ENCODE measurements at places on chromosomes 11 and 22. TPM values are rescaled to one million over a fixed set of nuclear protein-coding genes. Genes with fewer than 3 reads are reported as not detected.

The SIPA1 gene
- total RNA-seq, result 200 TPM

The OR8D1 gene
- not detected for total RNA-seq

The HOATZ gene
- total RNA-seq, result not detected

The DMC1 gene
- total RNA-seq, result 0.54 TPM

The KRTAP5-9 gene
- not detected for total RNA-seq

The LSP1 gene
- 585 TPM for total RNA-seq

The ANO5 gene
- 0.07 TPM for total RNA-seq

The OR5A1 gene
- not detected for total RNA-seq

The ST14 gene
- 8.8 TPM for total RNA-seq

The RAB39A gene
- total RNA-seq, result not detected

- no peak for DNase-seq
These were observed 56.6 kb upstream of the SLC22A12 start for GRCh38 chr11:64534391-64534801.

- DNase-seq, result no peak
These were observed 174.0 kb upstream of the MTMR2 start for GRCh38 chr11:96097844-96098421.

GRCh38 chr11:100810146-100810545 lies 123.1 kb downstream of the ARHGAP42 start:
- no peak for DNase-seq

DNA sequence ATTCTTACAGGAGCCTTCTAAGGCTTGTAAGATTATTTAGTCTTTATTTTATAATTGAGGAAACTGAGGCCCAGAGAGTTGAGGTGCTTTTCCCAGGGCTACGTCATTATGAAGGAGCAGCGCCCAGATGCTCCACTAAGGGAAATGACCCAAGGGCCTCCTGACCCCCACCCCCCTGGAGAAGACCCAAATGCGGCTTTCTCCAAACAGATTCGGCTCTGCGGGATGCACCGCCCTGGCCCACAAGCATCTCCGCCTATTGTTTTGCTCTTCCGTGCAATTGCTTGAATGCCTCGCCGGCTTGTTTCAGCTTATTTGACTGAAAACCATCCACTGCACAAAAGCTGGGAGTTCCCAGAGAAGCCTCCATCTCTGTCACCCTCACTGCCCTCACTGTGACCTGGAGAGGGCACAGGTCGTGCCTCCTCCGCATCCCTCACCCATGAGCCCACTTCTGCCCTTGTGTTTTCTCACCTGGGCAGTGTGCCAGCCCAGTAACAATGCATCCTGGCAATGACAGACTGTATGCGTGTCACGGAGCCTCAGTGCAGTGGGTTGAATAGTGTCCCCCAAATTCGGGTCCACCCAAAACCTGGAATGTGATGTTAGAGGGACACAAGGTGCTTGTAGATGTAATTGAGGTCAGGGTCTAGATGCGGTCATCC lies 790.2 kb downstream of the TBC1D22A start:
- DNase-seq, result no peak

DNA sequence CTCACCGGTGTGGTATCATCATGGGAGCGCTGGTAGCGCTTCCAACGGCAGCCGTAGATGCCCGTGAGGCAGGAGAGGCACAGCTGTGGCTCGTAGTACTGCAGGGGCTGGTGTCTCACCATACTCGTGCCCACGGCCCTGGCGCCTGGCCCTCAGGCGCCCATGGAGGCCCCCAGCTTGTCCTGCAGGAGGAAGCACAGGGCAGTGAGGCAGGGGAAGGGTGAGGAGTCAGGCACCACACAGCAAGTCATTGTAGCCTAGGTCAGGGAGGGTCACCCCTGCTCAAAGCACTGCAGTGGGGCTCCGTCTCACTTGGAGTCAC lies 44.6 kb upstream of the KLHL35 start:
- DNase-seq, result no peak

DNA sequence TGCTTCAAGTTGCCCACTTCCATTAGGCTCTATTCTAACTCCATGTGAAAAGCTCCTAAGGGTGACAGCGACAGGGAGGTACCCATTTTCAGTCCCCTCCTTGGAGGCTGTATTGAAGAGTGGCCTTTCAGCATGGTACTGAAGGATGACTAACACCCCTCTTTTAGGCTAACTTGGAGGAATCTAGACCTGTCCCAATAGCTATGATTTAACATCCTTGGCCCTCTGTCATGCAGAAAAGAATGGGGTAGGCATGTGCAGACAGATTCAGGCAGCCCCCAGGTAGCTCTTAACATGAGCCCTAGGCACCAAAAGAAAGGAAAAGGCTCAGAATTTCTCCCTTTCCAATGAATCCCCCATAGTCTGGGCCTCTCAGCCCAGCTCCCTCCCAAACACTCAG lies 89.3 kb upstream of the AMOTL1 start:
- DNase-seq, result no peak

DNA sequence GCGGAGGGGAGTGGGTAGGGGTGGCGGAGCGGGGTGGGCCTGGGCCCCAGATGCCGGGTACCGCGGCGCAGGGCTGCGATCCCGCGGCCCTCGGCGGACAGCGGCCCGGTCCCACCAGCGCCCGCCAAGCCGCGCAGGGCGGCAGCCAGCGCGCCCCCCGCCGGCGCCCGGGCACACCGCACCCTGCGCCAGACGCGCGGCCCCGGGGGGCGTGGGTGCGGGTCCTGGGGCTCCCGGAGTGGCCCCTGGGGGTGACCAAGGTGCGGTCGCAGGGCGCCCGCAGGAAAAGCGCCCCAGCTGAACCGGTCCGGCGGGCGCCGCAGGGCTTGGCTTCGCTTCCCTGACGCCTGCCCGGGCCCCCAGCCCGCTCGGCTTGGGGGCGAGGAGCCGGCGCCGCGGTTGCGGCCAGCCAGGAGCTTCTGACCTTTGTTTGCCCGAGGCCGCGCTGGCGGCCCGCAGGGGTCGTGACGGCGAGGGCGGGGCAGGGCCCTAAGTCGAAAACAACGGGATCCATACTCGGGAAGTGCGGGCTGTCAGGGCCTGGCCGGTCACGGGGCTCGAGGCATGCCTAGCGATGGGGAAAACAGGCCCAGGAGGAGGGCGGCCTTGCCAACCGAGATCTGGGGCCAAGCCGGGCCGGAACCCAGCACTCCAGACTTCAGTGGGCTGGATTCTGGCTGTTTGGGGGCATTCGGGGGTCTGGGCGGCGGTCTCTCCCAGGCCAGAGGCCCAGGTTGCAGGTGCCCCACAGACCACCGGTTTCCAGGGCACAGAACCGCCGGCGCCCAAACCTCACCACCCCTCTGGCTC lies 581 bp upstream of the AP5B1 start:
- no peak for DNase-seq

GRCh38 chr11:101582989-101583250 lies 887 bp downstream of the TRPC6 start:
- no peak for DNase-seq

DNA sequence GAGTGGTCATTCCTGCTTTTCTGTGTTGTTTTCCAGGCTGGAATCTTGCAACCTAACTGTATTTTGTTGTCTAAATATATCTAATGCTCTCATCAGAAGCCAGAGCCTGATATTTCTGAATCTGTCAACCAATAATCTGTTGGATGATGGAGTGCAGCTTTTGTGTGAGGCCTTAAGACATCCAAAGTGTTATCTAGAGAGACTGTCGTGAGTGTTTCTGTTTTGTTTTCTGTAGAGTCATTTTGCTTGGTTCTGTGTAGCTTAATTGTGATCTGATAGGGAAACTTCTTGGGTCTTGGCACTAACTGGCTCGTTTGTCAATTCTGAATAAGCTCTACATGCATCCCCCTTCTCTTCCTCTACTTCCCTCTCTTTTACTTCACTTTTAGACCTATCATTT lies 31.2 kb upstream of the RBMXL2 start:
- DNase-seq, result no peak

GRCh38 chr22:41028841-41029240 lies 63.6 kb upstream of the EP300 start:
- no peak for DNase-seq

DNA sequence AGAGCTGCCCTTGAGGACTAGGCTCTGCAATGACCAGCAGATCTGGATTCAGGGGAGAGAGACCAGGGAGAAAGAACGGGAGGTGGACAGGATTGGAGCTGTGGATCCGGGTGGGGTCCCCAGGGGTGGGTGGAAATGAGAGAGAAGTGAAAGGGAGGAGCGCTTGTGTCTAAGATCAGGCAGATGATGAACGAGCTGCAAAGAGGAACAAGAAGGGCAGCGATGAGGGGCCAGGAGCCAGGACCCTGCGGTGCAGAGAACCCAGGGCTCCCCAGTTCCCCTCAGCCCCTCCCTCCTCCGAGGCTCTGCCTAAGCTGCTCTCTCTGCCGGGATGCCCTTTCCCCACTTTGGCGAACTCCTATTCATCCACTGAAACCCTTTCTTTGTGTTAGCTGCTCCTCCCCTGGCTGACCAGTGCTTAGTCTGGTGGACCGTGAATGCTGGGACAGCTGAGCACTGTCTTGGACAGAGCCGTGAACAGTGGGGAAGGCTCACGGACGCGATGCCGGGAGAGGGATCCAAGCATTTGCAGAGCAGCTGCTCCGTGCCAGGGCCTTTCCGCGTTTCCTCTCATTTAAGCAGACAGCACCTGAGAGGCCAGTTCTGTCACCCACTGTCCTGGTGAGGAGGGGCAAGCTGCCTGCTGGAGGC lies 35.9 kb downstream of the SHISAL1 start:
- no peak for DNase-seq

DNA sequence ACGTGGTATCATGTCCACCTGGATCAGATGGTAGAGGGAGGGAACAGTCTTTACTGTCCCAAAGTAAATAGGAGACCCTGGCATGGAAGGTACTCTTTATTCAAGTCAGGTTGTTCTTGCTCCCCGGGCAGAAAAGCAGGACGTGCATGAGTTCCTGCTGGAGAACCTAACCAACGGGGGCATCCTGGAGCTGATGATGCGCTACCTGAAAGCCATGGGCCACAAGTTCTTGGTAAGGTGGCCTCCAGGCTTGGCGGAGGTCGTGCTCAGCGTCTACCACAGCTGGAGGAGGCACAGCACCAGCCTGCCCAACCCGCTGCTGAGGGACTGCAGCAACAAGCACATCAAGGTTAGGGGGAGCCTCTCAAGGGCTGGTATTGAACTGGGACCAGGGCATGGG lies 48.7 kb downstream of the CABIN1 start:
- DNase-seq, result no peak

- no peak for DNase-seq
These were observed 14.6 kb downstream of the TRMU start for GRCh38 chr22:46350121-46350520.

DNA sequence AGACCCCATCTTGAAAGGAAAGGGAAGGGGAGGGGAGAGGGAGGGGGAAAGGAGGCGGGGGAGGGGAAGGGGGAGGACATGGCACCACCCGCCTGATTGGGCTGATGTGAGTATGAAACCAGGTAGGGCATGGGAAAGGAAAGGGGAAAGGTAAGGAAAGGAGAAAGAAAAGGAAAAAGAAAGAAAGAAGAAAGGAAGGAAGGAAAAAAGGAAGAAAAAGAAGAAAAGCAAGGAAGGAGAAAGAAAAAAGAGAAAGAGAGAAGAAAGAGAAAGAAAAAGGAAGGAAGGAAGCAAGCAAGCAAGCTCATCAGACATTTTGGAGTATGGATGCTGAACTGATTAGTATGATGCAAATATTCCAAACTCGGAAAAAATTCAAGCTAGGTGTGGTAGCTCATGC lies 36.0 kb upstream of the TFIP11 start:
- DNase-seq, result no peak

All from naive thymus-derived CD4-positive, alpha-beta T cell (primary cell).